ENCODE measurements at places on chromosomes 13 and 19.

- DNase-seq: no peak
Measured at GRCh38 chr13:112958127-112958989, 10.7 kb upstream of the MCF2L start.

DNA sequence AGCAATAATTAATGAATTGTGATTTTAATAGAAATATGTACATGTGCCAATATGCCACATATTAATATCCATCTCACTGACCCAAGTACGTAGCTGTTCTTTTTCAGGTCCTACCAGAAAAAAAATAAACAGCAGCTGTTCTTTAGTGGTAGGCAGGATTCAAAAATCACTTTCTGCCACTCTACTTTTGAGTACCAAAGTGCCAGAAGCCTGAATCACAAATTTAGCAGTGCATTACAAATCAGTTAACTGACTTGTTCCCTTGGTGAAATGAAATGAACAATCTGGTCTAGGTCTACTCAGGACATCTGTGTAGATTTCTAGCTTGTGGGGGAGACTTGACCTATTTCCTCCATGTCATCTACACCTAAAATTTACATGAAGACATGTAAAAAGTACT, 775.5 kb upstream of the GPC6 start:
- DNase-seq: no peak

DNA sequence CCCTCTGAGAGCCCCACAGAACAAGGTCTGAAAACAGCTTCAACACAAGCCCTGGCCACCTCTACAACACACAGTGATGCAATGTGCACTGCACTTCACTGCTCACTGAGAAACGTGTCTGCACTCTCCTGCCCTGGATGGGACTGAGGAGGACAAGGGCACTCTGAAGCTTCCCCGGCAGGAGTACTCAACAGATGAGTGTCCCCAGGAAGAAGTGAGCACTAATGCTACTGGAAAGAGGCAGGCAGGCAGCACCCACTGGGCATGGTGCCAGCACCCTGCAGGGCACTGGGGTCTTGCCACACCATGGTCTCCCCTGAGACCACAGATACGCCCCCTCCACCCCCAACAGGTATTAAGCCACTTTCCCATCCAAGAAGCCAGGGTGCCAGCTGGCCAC, 17.7 kb upstream of the SLC35E1 start:
- DNase-seq: peak; percentile 32

DNA sequence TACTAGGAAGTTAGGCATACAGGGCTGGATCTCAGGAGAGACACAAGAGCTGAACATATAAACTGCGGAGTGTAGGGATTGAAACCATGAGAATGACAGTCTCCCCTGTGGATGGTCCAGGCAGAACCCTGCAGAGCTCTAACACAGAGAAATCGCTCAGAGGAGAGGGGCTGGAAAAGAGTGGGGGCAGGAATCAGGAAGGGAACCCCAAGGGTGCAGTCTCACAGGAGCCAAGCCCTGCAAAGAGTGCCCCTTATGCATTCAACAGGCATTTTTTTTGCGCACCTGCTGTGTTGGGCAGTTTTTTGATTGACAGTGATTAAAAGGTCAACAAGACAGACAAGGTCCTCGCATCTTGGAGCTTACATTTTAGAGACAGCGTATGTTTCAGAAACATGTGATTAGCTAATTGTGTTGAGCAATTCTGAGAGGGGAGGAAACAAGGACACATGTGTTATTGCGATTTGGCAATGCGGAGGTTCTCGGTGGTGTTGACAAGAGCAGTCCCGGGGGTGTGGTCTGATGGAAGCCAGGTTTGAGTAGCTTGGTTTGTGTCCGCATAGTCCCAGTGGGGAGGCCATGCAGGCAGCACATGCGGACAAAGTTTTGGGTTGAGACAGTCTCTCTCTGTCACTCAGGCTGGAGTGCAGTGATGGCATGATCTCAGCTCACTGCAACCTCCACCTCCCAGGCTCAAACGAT, 182.6 kb upstream of the IRS2 start:
- DNase-seq: no peak

DNA sequence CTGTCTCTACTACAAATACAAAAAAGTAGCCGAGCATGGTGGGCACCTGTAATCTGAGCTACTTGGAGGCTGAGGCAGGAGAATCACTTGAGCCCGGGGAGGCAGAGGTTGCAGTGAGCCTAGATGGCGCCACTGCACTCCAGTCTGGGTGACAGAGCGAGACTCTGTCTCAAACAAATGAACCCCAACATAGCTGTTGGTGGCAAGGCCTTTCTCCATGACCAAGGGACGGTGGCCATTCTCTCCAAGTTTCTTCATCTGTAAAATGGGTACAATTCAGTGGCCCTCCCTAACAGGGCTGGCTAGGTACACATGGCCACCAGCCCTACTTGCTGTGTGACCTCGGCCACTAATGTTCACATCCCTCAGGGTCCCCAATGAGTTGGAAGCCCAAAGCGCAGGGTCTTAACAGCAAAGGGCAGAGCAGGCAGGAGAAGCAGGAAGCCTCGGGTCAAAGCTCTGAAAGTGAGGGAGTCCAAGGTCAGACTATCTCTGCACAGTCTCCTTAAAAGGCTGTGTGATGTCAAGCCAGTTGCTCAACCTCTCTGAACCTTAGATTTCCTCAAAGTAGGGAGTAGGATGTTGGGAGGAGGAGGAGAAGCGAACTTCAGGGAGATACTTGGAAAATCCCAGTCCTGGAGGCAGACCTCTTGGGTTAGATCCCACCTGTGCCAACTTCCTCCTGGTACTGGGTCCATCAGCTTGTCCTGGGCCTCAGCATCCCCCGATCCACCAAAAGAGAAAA, 2.7 kb downstream of the JUND start:
- no peak for DNase-seq

DNA sequence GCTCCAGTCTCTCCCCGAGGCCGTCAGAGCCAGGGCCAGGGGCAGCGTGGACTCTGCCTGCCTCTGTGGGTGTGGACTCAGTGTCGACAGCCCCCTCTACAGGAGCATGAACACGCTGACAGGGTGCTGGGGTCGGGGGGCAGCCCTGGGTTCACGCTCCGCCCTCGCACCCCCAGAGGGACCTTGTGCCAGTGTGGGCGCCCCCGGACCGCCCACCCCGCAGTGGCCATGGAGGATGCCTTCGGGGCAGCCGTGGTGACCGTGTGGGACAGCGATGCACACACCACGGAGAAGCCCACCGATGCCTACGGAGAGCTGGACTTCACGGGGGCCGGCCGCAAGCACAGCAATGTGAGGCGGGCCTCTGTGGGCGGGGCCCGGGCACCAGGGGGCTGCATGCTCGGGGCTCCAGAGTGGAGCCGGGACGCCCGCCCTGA, 8.3 kb downstream of the TRPM4 start:
- DNase-seq: no peak

DNA sequence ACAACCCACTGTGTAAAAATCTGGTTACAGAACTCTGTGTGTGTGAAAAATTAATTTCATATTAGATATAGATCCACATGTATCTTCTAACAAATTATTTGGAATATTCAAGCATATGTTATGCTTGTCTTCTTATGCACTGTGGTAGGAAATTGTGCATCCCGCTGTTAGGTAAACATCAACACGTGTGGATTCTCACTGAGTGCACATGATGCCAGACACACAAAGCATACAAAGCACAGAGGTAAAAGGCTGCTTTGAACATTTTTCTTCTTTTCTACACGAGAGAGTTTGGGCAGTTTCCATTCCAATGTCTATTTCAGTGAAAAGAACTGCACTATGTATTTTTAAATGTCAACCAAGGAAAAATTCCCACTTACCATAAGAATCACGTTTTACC, 354.9 kb downstream of the PCDH9 start:
- no peak for DNase-seq

- no peak for DNase-seq
Measured at GRCh38 chr13:90500569-90500968, 846.9 kb upstream of the MIR17HG start.

- DNase-seq: peak; percentile 9
Measured at GRCh38 chr13:51249255-51249654, 27.1 kb downstream of the FAM124A start.

- DNase-seq: no peak
Measured at GRCh38 chr19:42091742-42092141, 15.8 kb downstream of the ZNF574 start.

GRCh38 chr13:30332456-30333143, 25.2 kb upstream of the KATNAL1 start:
- DNase-seq: no peak

DNA sequence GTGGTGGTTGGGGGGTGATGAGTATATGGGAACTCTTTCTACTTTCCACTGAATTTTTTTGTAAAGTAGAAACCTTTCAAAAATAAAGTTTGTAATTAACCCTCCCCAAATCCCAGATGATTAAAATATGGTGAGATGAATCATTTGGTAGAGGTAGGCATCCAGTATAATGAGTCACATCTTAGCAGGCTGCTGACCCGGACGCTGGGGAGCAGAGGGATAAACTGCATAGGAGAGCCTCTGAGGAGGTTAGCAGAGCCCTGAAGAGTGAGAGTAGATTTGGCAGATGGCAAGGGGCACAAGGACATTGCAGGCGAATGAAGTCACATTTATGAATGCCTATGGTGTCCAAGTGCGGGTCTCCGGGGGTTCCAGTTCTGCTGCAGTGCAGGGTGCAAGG, 293.8 kb downstream of the FGF9 start:
- DNase-seq: no peak

GRCh38 chr19:48926909-48927308, 6.6 kb upstream of the DHDH start:
- DNase-seq: no peak

- no peak for DNase-seq
Measured at GRCh38 chr13:72166102-72166650, 299.2 kb upstream of the DACH1 start.

DNA sequence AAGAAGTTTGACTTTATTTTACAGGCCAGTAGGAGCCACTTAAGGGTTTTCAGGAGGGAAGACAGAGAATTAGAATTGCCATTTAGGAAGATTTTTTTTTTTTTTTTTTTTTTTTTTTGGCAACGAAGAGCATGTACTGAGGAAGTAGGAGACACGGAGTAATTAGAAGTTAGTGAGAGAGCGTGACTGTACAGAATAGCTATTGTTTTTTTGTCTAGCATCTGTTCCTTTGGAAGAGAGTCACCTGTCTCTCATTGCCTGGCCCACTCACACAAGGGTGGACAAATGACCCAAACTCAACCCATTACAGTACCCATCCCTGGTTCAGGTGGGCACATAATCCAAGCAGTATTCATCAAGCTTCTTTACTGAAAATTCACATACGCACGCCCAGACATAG, 166.7 kb downstream of the LACC1 start:
- DNase-seq: no peak

DNA sequence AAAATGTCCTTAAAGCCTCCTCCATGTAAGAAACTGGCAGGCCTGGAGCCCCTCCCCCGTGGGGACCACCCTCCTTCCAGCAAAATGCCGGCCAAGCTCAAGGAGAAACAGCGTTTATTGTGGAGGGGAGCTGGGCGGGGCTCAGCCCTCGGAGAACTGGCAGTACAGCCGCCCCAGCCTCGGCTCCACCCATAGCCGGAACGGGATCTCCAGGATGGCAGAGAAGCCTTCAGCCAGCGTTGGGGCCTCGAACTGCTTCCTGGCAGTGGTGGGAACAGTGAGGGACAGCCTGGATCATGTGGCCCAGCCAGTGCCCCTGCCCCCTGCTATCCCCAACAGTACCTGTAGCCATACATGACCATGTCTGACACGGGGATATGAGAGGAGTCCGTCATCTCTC, 6.3 kb downstream of the PNKP start:
- DNase-seq: no peak

DNA sequence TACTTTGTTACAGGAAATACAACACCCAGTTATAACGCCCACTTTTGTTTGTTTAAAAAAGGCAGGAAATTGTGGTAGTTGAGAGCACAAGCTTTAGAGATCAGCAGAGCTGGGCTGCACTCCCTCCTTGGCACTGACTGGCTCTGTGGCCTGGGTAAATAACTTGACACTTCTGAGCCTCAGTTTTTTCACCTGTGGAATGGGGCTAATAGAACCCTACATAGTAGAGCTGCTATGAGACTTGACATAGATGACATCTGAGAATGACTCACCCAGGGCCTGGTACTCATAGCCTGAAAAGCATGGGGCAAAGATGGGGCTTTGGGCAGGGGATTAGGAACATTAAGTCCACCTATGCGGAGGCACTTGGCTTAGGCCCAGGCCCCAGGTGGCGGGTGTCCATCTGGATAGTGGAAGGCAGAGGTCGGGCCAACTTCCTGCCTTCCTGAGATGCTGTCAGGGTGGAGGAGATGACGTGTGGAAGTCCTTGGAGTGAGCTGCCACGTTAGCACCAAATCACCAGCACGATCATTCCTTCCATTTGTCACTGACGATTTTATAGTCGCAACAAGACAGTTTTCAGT, 159.1 kb downstream of the KATNAL1 start:
- no peak for DNase-seq
